ENCODE measurements at places on chromosomes 5 and 9.
A peak's percentile ranks its signal among the peaks of the same experiment; 100 is the strongest.

GRCh38 chr9:133539991-133540697 lies 5.6 kb downstream of the ADAMTSL2 start:
- DNase-seq: no peak

- no peak for DNase-seq
These were observed 1.4 kb downstream of the ZFR start for GRCh38 chr5:32443145-32443540.

DNA sequence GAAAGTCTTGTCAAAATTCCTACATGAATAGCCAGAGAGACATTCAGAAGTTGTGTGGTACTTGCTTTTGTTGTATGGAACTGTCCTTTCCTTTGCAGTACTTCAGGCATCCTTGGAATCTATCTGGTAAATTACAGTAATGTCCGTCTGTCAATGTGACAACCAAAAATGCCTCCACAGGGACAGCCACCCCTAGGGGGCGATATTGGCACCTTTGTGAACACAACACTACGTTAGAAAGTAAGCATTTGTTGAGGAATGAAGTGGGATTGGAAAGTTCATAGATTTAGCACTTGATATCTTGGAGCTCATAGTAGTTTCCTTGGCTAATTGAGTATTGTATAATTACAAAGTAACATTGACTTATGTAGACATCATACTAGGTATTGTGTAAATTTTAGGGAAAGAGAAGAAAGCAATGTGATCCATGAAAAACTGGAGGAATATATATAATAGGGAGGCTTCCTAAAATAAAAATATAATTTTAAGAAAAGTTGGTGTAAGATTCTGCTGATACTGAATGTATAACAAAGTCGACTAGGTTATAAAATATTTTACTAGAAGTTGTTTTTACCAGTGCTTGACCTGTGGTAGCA lies 32.7 kb downstream of the TMEFF1 start:
- peak; percentile 86 for DNase-seq

- DNase-seq: no peak
These were observed 35.6 kb upstream of the SSBP2 start for GRCh38 chr5:81786496-81786895.

DNA sequence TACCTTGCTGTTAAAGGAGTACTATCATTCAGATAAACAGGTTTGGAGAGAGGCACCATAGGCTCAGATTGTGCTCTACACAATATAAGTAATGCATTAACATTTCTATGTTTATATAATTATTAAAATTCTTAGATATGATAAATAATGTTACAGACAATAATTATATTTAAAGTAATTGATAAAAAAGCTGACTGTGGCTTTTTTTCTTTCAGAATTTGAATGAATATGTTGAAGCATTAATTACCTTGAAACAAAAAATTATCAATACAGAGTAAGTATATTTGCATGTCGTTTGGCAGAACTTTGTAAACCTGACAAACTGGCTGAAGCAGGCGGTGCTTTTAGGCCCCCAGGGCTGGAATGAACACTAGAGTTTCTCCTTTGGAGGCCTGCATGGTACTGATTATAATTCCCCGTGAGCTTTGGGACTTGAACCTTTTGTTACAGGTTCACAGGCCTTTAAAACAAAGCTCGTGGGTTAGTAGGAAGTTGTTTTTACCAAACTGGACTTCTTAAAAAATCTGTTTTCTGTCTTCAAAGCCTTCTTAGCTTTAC lies 13.8 kb downstream of the ICE1 start:
- no peak for DNase-seq

GRCh38 chr5:21802869-21803490 lies 1050.2 kb downstream of the CDH12 start:
- DNase-seq: no peak

GRCh38 chr9:11966786-11967185 lies 726.4 kb upstream of the TYRP1 start:
- DNase-seq: no peak

DNA sequence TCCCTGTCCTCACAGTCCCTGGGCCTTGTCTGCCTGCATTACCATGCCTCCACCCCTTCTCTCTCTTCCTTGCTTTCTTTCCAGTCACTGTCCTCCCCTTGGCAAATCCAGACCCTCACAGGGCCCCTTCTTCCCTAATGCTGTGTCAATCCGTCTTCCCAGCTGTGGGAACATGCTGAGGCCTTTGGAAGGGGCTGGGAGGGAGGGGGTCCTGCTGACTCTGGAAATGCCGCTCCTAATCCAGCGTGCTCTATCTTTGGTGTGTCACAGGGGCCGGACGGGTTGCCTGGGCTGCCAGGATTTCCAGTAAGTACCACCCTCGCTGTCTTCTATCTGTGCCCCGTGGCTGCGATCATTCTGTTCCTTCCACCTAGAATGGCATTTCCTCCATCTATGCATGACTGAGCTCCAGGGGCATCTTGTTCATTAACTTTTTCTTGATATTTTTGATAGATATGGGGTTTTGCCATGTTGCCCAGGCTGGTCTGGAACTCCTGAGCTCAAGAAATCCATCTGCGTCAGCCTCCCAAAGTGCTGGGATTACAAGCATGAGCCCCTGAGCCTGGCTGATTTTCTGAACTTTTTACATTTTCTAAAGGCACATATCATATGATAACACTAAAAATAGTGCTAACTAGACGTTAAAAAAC lies 64.5 kb upstream of the TGFBR1 start:
- DNase-seq: no peak

- DNase-seq: no peak
These were observed 60.7 kb downstream of the ADAMTS12 start for GRCh38 chr5:33831041-33831440.
